ENCODE measurements at places on chromosomes 11 and 22. TPM values are rescaled to one million over a fixed set of nuclear protein-coding genes. Genes with fewer than 3 reads are reported as not detected.
A peak's percentile ranks its signal among the peaks of the same experiment; 100 is the strongest.

DNA sequence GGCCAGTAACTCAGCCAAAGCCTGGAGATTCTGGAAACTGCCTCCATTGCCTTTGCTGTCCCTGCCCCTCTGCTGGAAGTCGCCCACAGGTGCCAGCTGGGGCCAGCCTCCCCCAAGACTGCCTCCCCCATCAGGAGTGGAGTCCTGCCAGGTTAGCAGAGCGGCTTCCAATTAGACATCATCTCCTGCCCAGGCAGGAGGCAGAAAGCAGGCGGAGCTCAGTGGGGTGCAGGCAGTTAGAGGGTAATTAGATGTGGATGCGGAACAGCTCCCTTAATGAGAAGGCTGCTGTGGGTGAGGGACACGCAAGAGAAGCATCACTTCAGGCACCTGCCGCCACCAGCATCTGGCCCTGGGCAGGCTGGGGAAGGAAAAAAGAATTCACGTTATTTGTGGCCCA lies 90.9 kb upstream of the TP53I11 start:
- DNase-seq, result no peak

OR10G7 gene
- total RNA-seq, result not detected

ARRB1 gene
- total RNA-seq, result 34.9 TPM

DNA sequence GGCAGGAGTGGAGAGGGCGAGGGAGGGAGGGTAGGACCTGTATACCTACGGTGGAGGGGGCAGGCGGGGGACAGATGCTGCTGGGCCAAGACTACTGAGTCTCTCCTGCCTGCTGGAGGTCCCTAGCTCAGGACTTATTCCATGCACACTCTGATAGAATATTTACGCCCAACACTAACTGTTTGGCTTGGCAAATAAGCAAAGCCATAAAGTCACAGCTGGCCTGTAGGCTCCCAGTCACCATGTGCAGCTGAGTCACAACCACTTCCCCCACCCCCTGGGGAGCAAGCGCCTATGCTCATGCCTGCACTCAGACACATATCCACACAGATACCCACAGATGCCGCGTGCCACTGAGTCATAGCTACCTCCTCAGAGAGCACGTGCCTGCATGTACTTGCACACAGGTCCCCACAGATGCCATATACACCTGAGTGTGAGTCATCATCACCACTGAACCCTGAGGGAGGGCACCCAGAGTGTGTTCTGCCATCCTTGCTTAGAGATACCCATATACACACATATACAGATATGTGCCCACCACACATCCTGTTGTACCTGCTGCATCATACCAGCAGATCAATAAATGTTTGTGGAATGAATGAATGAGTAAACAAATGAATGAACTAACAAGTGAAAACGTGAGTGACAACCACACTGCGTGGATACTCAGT lies 95.8 kb downstream of the SWAP70 start:
- peak; percentile 99 for DNase-seq

ZC3H12C gene
- total RNA-seq, result 3.1 TPM

CLTCL1 gene
- 2.9 TPM for total RNA-seq

KRTAP5-10 gene
- not detected for total RNA-seq

DGCR6 gene
- not detected for total RNA-seq

DNA sequence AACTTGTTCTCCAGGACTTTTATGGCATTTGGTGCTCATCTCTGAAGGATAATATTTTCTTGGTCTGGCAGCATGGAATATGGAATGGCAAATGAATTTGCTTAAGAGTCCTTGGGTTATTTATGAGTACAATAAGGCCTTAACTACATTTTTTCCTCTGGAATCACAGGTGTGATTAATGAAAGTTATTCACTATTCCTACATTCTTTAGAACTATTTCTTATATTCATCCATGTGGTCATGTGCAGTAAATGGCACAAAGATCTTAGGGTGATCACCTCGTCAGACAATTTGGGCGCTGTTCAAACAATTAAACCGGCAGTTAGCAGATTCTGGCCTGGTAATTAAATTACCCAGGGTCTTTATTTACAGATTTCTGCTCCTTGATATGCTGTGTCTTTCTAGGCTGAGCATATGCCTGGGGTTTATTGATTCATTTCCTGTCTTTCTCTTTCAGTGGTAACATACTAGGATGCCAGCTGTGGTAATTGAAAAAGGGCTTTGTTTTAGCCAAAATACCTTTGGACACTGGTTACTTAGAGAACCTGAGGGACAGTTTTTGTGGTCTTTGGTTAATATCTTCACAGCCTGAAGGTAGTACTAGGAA lies 31.6 kb downstream of the SIK2 start:
- DNase-seq, result no peak

DNA sequence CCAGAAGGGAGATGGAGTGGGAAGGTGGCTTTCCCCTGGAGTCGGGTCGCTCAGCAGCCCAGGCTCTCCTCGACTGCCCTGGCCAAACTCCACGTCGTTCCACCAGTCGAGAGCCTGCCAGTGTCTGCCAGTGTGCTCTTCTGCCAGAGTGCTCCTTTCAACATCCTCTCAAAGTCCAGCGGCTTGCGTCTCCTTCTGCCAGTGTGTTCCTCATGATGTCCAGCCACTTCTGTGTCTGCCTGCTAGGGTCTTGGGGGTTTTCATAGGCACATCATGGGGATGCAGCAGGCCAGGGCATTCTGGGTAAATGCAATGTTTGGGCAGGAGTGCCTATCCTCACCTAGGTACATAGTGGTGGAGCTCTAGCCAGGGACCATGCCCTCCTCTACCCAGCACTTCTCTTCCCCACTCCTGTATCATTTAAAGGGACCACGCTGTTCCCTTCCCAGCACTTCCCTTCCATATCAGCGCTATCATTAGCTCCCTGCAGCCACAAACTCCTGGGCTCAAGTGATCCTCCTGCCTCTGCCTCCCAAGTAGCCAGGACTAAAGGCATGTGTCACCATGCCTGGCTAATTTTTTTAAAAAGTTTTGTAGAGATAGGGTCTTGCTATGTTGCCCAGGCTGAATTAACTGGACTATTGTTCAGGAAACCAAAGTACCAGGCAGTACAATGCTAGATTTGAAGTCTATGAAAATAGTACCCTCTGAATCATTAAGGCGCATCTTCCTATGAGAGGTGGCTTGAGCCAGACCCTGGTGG lies 62.9 kb upstream of the CLDN5 start:
- DNase-seq, result no peak

GRCh38 chr22:28715611-28716010 lies 26.0 kb downstream of the CHEK2 start:
- DNase-seq, result peak; percentile 39

DNA sequence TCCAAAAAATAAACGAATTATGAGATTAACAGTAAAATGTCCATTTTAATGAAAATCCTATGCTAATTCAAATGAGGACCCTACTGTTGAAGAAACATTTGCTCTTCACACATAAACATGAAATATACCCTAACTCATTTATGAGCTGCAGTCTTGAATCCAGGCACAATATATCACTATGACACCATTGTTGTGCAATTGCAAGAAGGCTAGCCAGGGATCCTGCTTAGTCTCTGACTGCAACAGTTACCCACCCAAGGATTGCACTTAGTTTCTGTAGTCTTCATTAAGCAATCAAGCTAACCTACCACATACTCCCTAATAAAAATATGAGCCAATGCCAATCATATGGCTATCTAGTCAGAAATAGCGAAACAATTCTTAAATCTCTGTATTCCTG lies 981.0 kb upstream of the FAT3 start:
- DNase-seq, result no peak

GRCh38 chr11:73389916-73390315 lies 13.7 kb downstream of the RELT start:
- no peak for DNase-seq

- DNase-seq, result no peak
Observed at GRCh38 chr11:74014880-74015279, 6.0 kb upstream of the UCP3 start.

- DNase-seq, result no peak
Observed at GRCh38 chr11:86810288-86810687, 9.9 kb downstream of the PRSS23 start.

GRCh38 chr11:3623121-3623520 lies 18.7 kb downstream of the ART5 start:
- no peak for DNase-seq

- no peak for DNase-seq
Observed at GRCh38 chr11:76148231-76148630, 58.1 kb downstream of the WNT11 start.

FREY1 gene
- total RNA-seq, result 1.3 TPM

MMP12 gene
- not detected for total RNA-seq

OR8A1 gene
- total RNA-seq, result not detected

- no peak for DNase-seq
Observed at GRCh38 chr11:35548925-35549561, 23.6 kb upstream of the PAMR1 start.

LRRN4CL gene
- total RNA-seq, result not detected

GRCh38 chr11:84250834-84251613 lies 964.9 kb upstream of the CCDC90B start:
- no peak for DNase-seq

FOLR2 gene
- total RNA-seq, result not detected

DNA sequence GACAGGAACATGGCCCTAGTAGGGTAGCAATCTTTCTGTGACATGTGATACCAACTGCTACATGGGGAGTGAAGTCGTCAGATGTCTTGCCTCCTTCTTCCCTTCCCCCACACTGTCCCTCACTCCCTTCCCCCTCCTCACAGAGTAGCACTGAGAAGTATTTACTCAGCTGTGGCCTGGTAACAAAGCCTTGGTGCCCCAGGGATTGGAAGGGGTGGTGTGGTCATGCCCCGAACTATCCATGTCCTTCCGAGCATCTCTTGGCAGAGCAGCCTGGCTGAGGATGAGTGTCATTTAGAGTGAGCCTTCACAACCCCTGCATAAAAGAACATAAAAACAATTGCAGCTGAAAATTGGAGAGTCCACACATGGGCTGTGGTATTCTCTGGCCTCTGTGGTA lies 46.1 kb downstream of the ARFGAP2 start:
- no peak for DNase-seq

LGR4 gene
- total RNA-seq, result 58.4 TPM

- DNase-seq, result no peak
Observed at GRCh38 chr11:12206529-12206928, 96.1 kb downstream of the MICAL2 start.

DNA sequence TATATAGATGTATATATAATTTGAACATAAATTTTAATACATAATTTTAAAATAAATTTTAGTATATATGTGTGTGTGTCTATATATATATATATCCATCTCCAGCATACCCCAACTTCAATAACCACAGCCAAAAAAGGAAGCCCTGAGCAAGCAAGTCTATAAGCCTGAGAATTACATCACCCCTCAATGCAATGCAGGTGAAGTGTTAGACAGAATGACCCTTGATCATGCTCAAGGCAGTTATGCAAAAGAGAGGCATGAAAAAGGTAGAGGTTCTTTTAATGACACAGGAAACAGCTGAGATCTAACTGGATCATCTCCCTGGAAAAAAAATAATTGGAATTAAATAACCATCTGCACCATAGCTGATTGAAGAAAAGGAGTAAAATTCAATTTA lies 557.9 kb upstream of the ANO5 start:
- DNase-seq, result no peak

DNA sequence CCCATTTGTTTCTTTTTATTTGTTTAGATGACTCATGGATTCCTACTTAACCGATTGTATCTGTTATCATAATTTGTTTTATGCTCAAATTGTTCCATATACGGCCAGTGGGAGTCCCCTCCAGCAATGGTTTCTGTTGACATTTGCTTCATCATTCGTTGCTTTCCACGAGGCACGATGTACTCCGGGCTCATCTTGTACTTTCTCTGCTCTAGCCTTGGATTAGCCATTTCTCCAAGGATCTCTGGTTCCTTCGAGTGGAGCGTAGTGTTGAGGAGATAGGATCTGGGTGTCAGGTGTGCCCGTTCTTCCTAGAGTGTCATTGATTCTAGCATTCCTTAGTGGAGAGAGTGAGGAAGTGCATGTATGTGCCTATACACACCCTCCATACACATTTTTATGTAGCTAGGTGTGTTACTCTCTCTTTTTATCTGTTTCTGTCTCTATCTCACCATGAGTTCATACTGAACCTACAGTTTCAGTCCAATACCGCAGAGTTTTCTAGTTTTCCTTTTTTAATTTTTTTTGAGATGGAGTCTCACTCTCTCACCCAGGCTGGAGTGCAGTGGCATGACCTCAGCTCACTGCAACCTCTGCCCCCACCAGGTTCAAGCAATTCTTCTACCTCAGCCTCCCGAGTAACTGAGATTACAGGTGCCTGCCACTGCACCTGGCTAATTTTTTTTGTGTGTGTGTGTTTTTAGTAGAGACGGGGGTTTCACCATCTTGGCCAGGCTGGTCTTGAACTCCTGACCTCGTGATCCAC lies 31.4 kb downstream of the TECTA start:
- peak; percentile 80 for DNase-seq

CDC45 gene
- total RNA-seq, result 54.6 TPM

MUC6 gene
- total RNA-seq, result not detected

DNA sequence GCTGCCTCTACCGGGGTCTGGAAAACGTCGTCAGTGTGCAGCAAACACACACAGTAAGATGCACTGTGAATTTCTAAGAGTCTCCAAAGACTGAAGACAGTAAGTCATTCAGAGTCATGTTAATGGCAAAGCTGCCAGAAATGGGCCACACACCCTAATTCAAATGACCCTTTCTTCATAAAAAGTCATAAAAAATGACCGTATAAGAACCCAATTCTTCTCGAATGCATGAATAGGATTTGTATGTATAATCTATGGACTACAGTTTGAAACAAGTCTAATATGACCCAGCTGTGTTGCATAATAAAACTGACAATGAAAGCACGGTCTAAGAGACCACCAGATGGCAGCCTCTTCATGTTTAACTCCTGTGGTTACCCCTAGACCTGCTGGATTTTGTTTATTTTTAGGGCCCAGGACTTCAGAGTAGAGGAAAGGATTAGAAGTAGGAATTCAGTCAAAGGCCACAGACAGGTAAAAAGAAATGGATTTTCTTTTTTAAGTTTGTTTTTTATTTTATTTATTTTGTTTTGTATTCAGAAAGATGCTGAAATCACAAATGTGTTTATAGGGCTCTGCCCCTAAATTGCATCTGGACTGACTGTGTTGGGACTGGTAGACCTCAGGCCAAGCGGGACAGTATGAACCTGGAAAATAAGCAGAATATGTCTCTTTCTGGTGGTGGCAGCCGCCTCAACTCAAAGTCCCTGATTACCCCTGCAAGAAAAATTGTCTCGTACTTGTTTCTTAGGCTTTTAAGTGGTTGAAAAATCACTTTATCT lies 32.1 kb upstream of the SLC5A12 start:
- DNase-seq, result peak; percentile 37
